ENCODE measurements at places on chromosomes 7 and 10.
A peak's percentile ranks its signal among the peaks of the same experiment; 100 is the strongest.

DNA sequence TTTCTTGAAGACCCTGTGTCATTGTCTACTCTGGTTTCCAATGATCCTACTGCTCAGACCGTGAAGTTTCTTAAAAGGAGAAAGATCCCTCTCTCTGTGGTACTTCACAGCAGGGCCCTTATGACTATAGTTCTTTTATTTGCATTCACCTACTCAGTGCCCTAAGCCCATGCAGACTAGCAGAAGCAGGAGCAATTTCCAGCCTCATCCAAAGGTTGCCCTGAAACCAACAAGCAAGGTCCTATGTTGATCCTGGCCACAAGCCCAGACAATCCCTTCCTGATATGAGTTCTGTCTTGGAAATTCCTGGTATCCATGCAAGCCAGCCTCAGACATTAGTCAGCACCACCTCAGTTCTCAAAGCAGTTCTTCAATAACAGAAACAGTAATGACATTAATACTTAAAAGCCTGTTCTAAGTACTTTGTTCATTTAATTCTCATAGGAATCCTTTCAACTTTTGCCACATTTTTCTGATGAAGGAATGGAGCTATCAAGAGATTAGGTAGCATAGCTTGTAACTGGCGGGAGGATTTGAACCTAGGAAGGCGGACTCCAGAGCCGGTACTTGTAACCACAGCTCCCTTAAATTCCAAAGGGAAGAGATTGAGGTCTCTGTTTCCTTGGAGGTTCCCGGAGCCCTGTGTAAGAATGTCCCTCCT is 58.1 kb upstream of the ST8SIA6 start:
- peak; percentile 67 for DNase-seq

GRCh38 chr7:132034748-132035416 is 478.5 kb upstream of the PODXL start:
- peak; percentile 18 for DNase-seq

DNA sequence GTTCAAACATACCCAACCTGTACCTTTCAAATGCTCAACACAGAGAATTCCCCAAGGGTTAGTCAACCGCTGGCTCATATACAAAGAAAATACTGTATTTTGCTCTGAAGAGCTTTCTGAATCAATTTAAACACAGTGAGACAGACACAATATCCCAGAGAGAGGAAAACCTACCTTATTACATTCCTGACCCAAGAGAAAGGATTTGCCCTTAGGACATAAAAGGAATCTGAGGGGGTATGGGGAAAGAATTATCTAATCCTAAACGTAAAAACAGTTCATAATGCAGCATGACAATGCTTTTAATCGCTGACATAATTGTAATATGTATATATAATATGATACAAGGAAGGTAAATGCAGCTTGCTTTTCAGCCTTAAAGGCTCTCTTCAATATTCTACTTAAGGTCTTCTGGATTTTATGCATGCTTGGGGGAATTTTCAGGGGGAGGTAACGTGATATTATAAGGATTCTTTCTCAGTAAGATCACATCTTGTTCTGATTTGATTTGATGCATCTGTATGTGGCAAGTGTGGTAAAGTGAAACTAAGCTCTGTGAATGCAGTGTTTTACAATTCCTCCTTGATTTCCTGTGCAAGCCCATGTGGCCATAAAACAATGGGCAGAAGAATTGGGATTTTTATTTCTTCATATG is 240.5 kb downstream of the GLI3 start:
- DNase-seq, result no peak

GRCh38 chr10:61486738-61487396 is 33.7 kb upstream of the TMEM26 start:
- no peak for DNase-seq

DNA sequence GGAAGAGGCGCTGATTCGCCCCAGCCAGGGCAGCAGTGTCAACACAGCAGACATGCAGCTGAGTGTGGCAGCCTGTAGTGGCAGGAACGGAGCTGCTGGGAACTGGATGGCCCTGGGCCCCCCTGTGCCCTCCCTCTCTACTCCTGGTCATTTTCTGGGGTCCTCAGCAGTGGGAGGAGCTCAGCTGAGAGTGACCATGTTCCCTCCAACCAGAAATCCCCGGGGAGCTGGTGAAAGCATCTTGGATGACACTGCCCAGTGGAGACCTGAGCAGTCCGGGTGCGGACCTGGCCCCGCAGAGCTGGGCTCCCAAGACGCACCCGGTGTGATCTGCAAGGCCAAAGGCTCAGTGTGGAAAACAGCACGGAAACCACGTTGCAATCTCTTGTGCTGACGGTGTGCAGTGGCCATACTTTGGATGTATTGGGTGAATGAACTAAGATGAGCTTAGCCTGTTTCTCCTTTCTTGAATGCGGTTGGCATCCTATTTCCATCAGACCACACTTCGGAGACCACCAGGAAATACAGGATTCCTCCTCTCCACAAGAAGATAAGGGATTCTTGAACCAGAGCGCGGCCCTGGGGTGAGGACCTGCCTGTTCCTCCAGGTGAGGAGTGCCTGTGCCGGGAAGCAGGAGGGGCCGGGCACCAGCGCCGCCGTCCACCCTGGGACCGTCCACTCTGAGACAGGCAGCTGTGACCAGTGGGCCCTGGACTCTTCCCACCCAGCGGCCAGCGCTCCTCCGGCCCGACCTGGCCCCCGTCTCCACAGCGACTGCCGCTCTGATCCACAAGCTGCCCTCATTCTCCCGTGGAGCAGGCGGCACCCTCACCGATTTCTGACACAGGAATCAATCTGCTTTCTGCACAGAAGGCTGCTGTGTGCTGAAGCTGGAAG is 93.5 kb upstream of the DIP2C start:
- no peak for DNase-seq

GRCh38 chr7:583410-584121 is 63.9 kb upstream of the PDGFA start:
- peak; percentile 38 for DNase-seq

- DNase-seq, result no peak
Measured at GRCh38 chr7:95318501-95319100, 5.7 kb downstream of the PON1 start.

- DNase-seq, result no peak
Measured at GRCh38 chr7:20964281-20964918, 177.7 kb upstream of the SP8 start.

- DNase-seq, result peak; percentile 62
Measured at GRCh38 chr10:97596101-97597082, 6.9 kb downstream of the C10orf62 start.

DNA sequence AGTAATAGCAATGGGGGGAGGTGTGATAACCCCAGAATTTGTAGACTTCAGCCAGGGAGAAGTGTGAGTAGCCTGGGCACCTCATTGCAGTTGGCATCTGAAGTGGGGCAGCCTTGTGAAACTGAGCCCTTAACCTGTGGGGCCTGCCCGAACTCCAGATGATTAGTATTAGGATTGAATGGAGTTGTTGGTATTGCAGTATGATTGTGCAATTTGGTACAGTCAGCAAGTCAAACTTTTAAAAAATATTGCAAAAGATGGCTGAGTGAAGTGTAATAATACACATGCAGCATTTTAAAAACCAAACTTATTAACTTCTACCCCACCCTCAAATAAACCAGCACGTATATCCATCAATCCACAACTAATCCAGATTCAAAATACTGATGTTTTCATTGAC is 9.3 kb downstream of the RBM33 start:
- DNase-seq, result no peak

- DNase-seq, result no peak
Measured at GRCh38 chr10:74382663-74383062, 231.6 kb downstream of the ADK start.

DNA sequence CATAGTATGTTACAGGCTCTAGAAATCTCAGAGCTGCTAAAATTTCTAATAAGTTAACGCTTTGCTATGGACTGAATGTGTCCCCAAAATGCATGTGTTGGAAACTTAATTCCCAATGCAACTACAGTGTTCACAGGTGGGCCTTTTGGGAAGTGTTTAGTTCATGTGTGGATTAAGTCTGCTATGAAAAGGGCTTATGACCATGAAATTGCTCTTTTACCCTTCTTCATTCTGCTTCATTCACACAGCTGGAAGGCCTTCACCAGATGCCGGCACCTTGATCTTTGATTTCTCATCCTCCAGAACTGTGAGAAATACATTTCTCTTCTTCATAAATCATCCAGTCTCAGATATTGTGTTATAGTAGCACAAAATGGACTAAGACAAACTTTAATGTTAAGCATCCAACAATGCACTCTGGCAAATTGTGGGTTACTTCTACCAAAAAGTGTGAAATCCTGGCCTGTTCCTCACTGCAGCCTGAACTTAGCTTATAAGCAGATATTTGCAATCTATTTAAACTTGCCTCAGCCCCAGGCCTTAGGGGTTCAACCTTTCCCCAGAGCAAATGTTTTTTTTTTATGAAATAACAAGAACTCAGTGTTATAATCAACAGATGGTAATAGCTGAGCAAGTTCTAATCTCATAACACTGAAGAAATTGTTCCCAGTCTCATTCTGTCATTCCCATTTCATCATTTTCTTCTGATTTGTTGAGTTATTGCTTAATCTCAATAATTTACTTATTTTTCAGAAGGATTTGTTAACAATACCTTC is 523.6 kb downstream of the KIF20B start:
- peak; percentile 11 for DNase-seq

DNA sequence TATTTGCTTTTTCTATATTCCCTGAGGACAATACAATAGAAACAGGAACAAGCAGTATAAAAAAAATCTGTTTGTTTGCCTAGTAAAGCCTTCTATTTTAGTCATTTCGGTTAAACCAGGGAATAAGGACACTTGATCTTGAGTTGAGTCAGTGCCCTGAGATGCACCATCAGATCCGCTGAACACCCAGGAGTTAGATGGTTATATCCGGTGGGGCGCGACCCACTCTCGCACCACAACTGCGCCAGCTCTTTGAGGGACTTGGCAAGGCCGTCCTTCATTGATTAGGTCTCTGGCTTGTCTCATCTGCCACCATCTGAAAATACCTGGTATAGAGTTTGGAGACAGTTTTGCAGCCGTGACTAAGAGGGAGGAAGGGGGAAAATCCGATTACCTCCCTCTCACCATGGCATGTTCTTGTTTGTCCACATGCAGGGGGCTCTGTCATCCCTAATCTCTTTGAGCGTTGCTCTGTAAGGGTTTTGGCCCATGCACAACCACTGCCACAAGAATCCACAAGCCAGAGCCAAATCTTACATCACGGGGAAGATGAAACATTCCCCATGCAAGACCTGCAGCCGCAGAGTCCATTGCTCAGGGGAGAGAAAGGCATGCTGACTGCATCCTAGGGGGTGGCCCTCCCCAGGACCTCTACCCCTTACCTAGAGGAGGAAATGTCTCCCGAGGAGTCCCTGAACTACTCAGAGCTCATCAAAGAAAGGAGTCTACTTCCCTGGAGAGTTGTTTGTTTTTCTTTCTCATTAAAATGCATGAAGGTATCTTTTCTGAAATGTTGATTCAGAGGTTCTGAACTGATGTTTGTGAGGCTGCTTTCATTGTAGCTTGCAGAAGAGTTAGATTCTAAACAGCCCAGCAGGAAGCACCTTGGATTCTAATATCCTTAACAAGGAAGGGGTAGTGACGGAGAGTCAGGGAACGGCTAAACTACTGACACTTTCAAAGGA is 101.6 kb upstream of the FAM171A1 start:
- peak; percentile 53 for DNase-seq

DNA sequence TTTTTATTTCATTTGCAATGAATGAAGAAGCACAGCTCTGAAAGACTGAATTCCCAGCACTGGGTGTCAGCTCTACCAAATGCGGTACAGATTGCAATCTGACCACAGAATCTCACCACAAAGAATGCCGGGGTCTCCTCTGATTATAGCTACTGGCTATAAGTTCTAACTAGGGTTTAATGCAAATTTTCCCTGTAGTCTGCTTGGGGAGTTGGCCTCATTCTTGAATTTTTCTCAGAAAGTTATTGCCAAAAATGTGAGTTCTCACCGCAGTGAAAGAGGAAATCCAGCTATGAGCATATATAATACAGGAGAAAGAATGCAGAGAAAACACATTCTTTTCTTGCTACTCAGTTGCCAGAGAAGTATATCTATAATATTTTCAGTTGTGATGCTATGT is 1255.7 kb upstream of the LRRTM3 start:
- DNase-seq, result no peak

DNA sequence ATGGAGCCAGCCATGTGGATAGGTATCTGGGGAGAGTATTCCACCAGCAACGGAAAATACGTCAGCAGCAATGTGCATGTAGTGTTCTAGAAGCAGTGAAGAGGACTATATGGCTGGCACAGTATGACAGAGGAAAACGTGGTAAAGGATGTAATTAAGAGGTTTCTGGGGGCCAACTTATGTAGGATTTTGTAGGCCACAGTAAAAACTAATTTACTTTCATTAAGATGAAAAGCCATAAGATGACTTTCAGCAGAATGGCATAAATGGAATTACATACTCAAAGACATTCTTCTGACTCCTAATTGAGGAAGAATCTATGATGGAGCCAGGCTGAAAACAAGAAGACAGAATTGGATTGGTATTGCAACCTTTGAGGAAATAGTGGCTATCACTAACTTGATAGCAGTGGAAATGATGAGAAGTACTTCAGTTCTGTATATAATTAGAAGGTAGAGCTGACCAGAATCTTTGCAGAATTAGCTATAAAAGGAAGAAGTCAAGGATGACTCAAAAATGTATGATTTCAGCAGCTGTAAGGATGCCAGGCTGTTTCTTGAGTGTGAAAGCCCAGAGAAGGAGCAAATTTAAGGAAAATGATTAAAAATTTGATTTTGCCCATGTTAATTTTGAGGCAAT is 156.7 kb downstream of the MBL2 start:
- DNase-seq, result no peak

DNA sequence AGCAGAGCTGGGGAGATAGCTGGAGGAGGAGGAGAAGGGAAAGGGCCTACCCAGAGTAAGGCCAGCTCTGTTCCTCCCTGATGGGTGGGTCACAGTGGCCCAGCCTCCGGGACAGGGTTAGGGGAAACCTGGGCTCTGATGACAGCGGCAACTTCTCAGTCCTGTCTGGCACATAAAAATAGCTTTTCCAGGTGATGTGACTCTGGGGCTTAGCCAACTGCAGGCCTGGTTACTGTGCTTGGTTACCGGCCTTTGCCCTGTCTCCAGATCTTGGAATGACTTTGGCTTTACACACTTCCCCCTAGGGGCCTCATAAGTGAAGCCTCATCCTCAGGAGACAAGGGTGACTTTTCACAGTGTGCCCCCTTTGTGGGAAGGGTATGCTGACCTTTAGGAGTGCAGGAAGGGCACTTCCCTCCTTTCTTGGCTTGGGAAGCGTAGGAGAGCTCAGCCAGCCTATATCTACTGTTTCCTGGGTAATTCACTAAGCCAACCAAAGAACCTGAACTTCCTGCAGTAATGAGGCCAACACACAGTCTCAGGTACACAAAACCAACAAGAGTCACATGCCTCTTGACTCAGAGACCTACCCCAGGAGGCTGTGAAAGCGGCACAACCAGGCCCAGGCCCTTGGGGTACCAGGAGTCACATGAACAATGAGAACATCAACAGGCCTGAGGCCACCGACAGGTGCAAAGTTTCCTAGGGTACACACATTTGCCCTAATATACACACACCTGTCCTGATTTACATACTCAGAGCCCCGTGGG is 11.7 kb upstream of the HILPDA start:
- no peak for DNase-seq

DNA sequence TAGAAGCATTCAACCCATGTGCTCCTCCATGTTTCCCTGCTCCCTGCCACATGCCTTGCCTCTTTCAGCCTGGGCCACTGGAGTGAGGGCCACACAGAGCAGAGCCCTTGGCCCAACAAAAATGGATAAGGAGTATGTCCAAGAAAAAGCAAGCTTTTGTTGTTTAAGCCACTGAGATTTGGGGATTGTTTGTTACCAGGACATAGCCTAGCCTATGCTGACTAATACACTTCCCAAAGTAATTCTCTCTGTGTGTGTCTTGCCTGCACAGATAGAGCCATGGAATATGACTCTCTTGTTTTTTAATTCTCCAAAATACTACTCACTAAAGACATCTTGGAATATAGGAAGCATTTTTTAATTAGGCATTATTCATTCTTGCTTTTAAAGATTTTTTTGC is 13.5 kb upstream of the ITIH2 start:
- DNase-seq, result no peak
